ENCODE measurements at places on chromosomes 12 and 14. TPM values are rescaled to one million over a fixed set of nuclear protein-coding genes. Genes with fewer than 3 reads are reported as not detected.

The OR6C2 gene
- polyA plus RNA-seq, result not detected

The GLT8D2 gene
- polyA plus RNA-seq, result 119 TPM

GRCh38 chr14:39734306-39734705, 302.1 kb upstream of the FBXO33 start:
- no peak for DNase-seq

The POTEG gene
- polyA plus RNA-seq, result not detected

The VRK1 gene
- polyA plus RNA-seq, result 8.3 TPM

The KLHL33 gene
- 0.06 TPM for polyA plus RNA-seq

DNA sequence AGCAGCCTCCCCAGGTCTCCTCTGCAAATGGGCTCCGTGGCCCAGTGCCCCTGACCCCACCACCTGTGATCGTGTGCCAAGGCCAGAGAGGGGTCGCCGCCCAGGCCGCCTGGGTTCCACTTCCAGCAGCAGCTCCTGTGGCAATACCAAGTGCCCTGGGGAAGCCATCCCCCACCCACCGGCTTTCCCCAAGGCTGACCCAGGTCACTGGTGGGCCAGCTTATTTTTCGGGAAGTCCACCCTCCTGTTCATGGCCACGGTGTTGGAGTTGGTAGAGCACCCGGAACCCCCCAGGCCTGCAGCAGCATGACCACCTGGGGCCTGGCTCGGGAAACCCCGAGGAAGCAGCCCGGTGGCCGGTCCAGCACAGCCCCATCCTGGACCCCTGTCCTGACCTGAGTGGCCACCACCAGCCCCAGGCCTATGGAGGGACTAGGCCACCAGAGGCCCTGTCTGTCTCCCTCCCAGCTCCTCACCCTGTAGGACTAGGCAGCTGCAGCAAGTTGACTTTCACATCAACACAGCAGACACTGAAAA, 40.8 kb upstream of the OASL start:
- DNase-seq, result no peak

The USP5 gene
- polyA plus RNA-seq, result 54.8 TPM

DNA sequence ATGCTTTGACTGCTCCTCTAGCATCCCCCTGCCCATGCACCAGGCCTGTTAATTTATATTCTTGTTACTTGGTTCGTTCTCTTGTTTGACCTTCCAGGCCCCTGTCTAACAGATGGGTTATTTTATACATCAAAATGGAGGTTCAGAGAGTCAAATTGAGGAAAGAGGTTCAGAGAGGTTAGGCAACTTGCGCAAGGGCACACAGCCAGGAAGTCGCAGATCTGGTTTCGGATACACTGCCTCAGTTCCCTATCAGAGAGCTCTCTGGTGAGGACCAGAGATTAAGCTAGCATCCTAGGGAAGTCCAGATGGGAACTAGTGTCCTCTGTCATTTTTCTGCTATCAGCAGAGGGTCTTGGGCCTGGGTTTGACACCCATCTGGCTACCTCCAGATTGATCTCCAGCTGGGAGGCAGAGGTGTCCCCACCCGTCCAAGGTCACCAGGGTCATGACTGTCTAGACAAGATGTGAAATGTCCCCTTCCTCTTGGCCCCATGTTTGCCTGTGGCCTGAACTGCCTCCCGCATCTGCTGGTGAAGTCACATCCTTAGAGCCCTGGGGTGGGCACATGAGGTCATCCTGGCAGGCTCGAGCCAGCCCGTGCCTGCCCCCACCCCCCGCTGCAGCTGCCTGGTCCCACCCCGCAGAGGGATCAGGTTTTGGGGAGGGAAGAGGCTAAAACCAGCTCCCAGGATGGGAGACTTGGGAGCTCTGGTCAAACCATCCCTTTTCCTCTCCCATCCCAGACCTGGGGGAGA, 84.3 kb upstream of the NCOR2 start:
- DNase-seq, result no peak

- DNase-seq, result peak; percentile 24
These were observed 12.1 kb downstream of the MDM1 start for GRCh38 chr12:68319988-68320623.

- no peak for DNase-seq
These were observed 99.9 kb downstream of the KICS2 start for GRCh38 chr12:64122154-64122553.

The REP15 gene
- 0.78 TPM for polyA plus RNA-seq

Data from AG04450 (cell line).